RCC 7860 (cell line): ENCODE measurements at places on chromosomes 7 and 10.

- no peak for DNase-seq
These were observed 41.7 kb downstream of the RGS10 start for GRCh38 chr10:119500821-119501220.

GRCh38 chr7:132092106-132092505 lies 484.2 kb downstream of the PLXNA4 start:
- no peak for DNase-seq

GRCh38 chr7:18975276-18975675 lies 142.2 kb downstream of the TWIST1 start:
- peak; percentile 16 for DNase-seq

- DNase-seq: no peak
These were observed 34.1 kb upstream of the INPP5F start for GRCh38 chr10:119691726-119692125.

DNA sequence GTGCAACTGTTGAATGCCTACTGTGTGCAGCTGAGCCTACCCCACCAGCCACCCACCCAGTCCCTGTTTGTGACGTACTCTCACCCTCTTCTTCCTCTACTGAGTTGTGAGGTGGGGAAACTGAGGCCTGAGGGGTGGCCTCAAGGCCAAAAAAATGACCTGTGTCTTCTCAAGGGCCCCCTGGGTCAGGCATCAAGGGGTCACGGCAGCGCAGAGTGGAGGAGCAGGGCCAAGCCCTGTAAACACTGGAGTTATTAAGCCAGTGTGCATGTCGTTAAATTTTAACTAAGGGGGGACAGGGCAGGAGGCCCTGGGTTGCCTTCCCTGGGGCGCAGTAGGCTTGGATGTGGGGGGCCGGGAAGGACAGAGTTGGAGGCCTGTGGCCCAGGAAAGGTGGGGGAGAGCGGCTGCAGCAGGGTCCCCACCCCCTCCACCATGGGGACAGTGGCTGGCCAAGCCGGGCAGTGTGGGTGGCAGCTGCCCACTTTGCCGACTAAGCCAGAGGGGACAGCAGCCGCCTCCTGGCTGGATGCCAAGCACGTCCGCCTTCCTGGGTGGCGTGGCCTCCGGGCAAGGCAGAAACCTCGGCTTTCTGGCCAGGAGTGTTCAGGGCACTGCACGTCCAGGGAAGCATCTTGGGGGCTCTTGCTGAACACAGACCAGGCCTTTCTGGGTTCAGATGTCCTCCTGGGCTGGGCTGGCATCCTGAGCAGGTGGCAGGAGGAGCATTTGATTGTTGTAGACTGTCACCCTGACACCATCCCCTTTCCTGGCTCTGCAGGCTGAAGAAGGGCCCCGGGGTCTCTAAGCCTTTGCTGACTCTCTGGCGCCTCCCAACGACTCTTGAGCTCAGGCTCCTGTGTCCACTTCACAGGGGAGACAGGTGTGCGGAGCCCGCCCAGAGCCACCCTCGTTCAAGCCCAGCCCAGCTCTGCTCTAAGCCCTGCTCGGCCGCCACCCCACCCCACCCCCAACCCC lies 1.9 kb downstream of the SLC29A4 start:
- DNase-seq: peak; percentile 63

- DNase-seq: peak; percentile 31
These were observed 94.3 kb downstream of the ZEB1 start for GRCh38 chr10:31413325-31413724.

DNA sequence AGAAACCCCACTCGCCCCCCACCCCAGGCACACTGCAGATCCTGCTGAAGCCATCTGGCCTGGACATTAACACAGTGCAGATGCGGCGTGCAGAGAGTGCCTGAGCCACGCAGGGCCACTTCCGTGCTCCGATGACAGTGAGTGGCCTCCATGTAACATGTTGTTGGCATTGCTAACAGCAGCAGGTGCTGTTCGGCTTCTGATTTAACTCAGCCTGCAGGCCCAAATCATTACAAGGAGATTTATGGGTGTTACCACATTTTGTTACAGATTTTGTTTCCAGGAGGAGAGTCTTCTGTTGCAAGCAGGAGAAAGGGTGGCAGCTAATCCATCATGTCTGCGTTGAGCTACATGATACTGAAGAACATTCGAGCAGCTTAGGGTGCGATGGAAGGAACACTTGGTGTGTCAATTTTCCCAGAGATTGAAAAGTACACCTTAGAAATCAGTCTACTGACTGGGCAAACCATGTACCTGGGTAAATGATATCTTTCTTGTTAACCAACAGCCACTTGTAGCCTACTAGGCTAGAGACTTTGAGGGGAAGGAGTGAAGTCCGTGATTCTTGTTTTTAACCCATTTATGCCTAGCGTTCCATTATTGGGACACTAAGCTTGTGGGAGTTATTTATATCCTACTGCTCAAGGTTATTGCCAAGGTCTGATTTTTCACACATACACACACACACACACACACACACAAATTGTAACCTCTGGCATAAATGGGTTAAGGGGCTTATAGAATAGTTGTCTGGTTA lies 90.0 kb downstream of the JCAD start:
- no peak for DNase-seq

GRCh38 chr7:45974540-45975360 lies 53.7 kb upstream of the IGFBP3 start:
- no peak for DNase-seq

GRCh38 chr7:109549471-109550193 lies 980.0 kb downstream of the DNAJB9 start:
- no peak for DNase-seq
